ENCODE measurements at places on chromosomes 5 and 9.
A peak's percentile ranks its signal among the peaks of the same experiment; 100 is the strongest.

- peak; percentile 51 for DNase-seq
Measured at GRCh38 chr5:181181650-181182565, 23.1 kb downstream of the TRIM7 start.

GRCh38 chr5:53381-54174 is 38.4 kb upstream of the PLEKHG4B start:
- no peak for DNase-seq

GRCh38 chr5:33696411-33696810 is 195.4 kb downstream of the ADAMTS12 start:
- DNase-seq: no peak

DNA sequence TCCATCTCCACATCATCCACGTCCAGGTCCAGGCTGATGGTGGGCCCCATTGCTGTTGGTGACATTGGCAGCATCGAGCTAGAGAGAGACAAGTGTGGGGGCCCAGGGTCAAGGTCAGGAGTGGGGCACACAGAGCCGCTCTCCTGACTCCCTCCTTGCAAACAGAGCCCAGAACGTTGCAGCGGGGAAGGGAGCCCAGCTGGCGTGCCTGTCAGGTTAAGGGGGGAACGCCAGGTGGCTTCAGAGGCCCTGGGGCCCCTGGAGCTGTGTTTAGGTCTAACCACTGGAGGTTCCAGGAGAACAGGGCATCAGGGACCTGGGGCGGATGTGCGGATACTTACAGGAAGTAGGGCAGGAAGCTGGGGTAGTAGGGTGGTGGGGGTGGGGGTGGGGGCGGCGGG is 7.5 kb downstream of the RNF44 start:
- peak; percentile 59 for DNase-seq

GRCh38 chr9:97599314-97599846 is 33.8 kb downstream of the TSTD2 start:
- DNase-seq: no peak

DNA sequence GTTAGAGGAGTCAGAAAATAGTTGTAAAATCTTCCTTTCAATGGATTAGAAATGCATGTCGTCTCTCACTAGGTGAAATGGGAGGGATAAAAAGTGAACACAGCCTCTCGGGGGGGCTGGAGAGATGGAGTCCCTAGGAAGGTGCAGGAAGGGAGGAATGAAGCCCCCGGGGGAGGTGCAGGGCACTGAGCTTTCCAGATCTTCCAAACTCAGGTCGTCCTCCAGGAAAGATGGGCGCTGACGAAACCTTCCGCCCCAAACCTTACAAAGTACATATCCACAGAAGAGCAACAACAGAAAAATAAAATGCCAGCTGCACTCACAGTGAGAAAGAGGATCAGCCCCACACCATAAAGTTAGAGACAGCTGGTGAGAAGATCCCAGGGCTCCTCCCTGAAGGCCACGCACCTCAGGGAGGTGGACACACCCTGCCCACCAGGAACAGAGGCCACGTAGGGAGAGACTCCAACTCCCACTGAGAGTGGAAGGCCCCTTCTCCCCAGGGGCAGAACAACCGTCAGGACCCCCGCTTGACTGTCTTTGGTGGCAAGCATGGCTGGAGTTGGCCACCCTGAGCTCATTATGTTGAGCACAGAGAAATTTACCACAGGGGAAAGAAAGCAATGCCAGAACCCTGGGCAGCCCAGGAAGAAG is 174.3 kb downstream of the AUH start:
- no peak for DNase-seq

GRCh38 chr5:154472871-154473580 is 5.0 kb downstream of the HAND1 start:
- DNase-seq: no peak

GRCh38 chr9:109329638-109330258 is 8.9 kb upstream of the EPB41L4B start:
- DNase-seq: no peak

DNA sequence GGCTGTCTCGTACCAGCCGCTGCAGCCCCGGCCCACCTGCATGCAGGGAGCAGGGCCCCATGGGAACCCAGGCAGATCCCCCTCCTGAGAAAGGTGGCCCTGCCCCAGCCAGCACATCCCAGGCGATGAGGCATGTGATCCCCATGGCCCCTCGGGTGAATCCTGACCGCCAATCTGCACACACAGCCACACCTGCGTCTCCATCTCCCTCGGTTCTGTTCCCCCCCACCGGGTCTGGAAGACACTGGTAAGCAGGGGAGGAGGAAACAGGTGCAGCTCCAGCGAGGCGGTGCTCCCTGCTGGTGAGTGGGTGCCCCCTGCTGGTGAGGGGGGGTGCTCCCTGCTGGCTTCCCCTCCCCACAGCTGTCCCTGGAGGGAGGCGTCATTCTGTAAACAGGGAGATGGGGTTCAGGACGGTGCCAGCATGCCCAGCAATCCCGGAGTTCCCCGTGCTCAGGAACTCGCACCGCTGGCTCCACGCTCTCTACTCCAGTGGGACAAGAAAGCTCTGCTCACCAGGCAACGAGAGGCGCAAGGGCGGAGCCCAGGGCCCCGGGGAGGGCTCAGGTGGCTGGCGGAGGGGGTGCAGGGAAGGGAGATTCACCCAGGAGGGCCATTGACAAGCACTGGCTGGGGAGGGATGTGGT is 28.4 kb upstream of the SLC12A7 start:
- peak; percentile 55 for DNase-seq

DNA sequence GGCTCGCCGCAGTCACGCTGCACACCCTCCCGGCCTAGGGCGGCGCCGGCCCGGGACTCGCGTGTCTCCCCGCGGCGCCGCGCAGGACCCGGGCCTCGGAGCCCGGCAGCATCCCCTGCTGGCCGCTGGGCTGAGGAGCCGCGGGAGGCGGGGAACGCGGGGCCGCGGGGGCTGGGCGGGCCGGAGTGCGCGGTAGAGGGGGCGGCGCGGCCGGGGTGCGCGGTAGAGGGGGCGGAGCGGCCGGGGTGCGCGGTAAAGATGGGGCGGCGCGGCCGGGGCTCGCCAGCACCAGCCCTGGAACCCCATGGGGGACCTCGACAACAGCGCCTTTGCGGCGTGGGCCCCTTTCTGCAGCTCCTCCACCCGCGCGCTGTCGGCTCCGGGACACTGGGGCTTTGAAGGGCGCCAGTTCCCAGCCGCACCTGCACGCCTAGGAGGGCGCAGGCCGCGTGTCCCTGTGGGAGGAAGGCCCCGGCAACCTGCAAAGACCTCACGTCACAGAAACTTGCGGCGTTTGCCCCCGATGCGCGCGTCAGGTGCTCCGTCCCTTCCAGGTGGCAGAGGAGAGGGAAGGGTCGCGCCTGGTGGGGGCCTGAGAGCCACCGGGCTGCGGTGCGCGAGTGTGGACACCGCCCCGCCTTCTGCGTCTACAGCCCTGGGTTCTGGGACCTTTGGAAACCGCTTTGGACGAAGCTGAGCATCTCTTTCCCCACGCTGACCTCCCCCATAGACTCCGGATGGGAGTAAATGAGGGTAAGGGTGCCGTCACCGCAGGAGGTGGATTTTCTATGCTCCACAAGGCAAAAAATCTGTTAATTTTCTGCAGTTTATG is 49.6 kb downstream of the NSUN2 start:
- DNase-seq: no peak

DNA sequence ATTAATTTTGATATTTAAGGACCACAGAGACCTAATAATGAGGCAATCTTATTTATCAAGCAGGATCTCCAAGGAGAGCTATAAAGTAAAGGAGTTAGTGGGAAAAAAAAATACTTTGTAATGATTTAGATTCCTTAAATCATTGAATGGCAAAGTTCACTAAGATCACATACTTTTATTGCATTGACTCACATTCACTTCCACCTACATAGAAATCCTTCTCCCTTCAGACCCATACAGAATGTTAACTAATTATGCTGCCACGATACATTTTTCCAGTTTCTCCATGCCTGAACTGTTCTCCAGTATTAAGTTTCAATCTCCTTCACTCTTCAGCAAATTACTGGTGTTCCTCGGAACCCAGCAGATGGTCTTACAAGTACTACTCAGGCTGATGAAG is 388.7 kb downstream of the EFNA5 start:
- DNase-seq: no peak

- DNase-seq: no peak
Measured at GRCh38 chr5:10310066-10310779, 2.5 kb upstream of the CMBL start.

DNA sequence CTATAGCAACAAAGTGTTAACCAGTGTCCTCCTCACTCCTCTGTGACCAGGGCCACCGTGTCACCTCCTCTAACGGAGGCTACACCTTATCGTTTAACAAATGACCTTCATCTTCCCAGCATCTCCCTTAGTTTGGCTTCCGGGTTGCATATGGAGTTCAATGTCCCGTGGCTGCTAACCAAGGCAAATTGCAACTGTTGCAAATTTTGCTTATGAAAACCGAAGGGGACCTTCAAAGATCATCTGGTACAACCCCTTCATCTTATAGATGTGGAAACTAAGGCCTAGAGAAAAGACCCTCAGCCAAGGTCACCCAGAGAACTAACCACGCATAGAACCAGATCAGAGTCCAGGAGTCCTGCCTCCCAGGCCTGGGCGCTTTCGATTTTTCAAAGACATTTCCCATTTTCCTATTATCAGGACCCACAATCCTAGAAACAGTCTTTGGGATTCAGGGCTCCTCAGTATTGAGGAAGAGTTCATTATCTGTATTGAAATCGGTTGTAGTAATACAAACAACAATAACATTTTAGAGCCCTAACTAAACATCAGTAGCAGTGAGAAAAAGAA is 1.4 kb downstream of the PRELID2 start:
- DNase-seq: no peak

DNA sequence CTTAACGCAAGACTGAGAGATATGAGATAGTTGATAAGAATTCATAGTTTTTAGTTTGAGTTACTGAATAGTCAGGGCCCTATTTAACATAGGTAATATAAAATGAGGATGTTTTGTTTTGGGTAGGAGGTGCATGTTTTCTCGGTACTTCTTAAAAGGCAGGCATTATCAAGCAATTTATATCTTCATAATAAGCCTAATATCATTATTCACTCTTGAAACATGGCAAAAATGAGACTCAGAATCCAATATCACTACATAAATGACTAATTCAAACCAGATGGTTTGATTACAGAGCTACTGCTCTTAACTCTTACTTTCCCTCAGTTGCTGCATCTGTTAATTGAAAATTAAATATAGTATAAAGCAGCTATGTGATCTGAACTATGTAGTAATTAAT is 2038.7 kb downstream of the EFNA5 start:
- no peak for DNase-seq

- no peak for DNase-seq
Measured at GRCh38 chr5:62707131-62707530, 128.5 kb downstream of the LRRC70 start.

DNA sequence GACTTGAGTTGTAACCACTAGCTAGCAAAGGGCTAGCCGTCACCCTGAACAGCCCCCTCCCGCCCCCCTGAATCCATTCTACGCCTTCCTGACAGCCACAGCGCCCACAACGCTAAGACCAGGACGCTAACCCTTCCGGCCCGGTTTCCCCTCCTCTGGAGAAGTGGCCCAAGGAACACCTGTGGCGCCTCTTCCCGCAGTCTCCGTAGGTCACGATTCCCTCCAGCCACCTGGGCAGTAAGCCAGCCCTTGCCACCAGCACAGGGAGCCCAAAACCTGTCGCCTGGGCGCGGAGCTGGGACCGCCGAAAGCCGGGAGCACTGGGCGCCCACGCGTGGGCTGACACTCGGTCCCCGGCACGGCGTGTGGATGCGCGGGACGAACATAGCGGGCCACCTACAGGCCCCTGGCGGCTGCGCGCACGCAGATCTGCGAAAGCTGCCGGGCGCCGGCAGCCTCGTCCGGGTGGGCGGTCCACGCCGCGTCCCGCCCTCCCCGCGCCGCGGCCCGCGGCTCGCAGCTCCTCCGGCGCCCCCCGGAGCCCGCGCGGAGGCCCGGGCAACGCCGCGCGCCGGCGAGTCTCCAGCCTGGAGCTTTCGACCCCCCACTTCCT is 596 bp downstream of the IRF1 start:
- peak; percentile 57 for DNase-seq

Measured in activated effector memory CD4-positive, alpha-beta T cell treated with Interleukin-2 at 50 U/mL for 16 hours (primary cell).